A549 treated with Mapracorat at 1 μM for 4 hours (cell line): ENCODE measurements at places on chromosomes 4 and X. TPM values are rescaled to one million over a fixed set of nuclear protein-coding genes. Genes with fewer than 3 reads are reported as not detected.

FGFR3 gene
- total RNA-seq, result 1.1 to 2.4 TPM (median 2.1 TPM) in 5 replicates

ARMCX4 gene
- 0.18 to 0.93 TPM (median 0.41 TPM) in 5 replicates for total RNA-seq

AMBN gene
- not detected in 5 replicates for total RNA-seq

PLXNA3 gene
- total RNA-seq, result 9.4 to 21.7 TPM (median 13.8 TPM) in 5 replicates

USP26 gene
- not detected in 5 replicates for total RNA-seq

RBMX gene
- total RNA-seq, result 215 to 278 TPM (median 221 TPM) in 5 replicates

FAAH2 gene
- total RNA-seq, result 0.06 to 0.30 TPM (median 0.13 TPM) in 3 of 5 replicates, not detected in the others

FRG2 gene
- not detected in 5 replicates for total RNA-seq

TLR3 gene
- total RNA-seq, result 0.14 to 0.56 TPM (median 0.35 TPM) in 5 replicates

RADX gene
- 0.05 to 0.19 TPM (median 0.09 TPM) in 5 replicates for total RNA-seq

DAPP1 gene
- total RNA-seq, result not detected in 5 replicates

GABRB1 gene
- total RNA-seq, result not detected in 5 replicates

NPY2R gene
- not detected in 5 replicates for total RNA-seq

PABPC1L2A gene
- total RNA-seq, result not detected in 5 replicates

IDH3G gene
- total RNA-seq, result 60.5 to 64.9 TPM (median 61.8 TPM) in 5 replicates

GAGE1 gene
- not detected in 5 replicates for total RNA-seq

TXK gene
- total RNA-seq, result 0.09 to 0.35 TPM (median 0.23 TPM) in 5 replicates

S100G gene
- total RNA-seq, result not detected in 5 replicates

SAT1 gene
- total RNA-seq, result 355 to 477 TPM (median 421 TPM) in 5 replicates

BEX5 gene
- total RNA-seq, result not detected in 5 replicates

DGAT2L6 gene
- total RNA-seq, result not detected in 5 replicates

MAGEA2B gene
- total RNA-seq, result 0.19 TPM in 1 of 5 replicates, not detected in the others
